ENCODE measurements at places on chromosomes 6 and 20.

DNA sequence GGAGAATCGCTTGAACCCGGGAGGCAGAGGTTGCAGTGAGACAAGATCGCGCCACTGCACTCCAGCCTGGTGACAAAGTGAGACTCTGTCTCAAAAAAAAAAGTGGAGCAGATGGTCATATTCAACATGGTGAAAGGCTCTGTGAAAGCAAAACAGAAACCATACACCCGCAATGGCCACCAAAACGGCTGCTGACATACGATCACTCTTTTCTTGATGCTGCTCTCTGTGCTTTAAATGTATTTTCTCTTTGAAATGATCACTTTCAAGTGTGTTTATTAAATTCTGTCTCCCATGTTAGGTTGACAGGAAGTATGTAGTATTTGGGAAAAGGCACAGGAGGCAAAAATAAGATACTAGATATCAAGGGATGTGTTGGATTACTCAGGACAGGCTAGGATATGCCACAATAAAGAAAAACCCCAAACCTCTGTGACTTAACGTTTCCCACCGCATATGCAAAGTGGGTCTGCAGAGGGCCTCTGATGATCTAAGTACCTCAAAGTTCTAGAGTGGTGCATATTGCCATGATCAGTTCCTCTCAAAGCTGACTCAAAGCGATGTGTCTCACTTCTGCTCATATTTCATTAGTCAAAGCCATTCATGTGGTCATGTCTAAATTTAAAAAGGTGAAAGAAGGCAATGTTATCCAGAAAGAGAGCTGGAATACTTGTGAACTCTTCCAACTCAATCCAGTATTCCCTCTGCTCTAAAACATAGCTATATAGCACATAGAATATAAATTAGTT, 155.1 kb upstream of the SOX4 start:
- DNase-seq, result no peak

DNA sequence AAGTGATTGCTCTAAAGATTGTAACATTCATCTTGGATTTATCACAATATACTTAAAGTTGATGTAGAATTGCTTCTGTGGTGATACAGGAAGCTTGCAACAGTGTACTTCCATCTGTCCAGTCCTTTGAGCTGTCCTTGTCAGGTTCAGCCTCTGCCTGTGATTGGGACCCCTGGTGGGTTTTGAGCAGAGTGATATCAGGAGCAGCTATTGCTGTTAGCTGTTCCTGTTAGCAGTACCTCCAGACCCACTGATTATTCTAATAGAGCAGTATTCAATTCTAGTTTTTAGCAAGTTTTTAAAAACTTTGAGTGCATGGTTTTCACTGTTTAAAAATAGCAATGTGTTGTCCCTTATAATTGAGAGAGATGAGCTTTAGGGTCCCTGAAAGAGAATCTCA, 48.8 kb downstream of the TULP4 start:
- DNase-seq, result no peak

DNA sequence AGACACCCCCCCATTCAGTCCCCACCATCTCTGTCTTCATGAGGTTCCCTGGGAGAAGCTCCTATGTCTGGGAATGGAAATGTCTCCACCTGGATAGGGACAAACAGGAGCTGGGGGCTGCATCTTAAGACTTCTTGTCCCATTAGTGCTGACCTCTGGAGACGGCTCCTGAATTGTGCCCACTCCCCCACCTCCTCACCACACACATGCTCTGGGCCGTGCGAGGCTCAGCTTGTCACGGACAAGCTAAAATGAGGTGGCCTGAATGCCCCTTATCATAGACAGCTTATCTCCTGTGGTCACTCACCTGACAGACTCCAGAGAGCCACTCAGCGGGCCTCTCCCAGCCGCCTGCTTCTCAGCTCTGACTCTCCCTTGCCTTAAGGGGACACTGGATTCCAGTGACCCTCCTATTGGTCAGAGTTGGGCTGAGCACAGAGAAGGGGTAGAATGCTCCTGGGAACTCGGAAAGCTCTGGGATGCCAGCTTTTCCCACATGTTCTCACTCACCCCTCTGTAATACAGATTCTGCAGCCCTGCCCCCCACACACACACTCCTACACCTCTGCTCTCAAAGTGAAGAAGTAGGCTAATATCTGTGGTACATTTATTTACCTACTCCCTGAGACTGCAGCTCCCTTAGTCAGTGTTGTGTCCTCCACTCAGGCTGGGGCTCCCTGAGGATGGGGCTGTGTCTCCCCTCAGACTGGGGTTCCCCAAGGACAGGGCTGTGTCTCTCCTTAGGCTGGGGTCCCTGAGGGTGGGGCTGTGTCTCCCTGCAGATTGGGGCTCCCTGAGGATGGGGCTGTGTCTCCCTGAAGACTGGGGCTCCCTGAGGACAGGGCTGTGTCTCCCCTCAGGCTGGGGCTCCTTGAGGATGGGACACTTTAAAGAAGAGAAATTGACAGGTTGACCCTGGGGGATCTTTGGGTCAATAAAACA, 167.5 kb downstream of the VEGFA start:
- DNase-seq, result no peak

- DNase-seq, result no peak
Observed at GRCh38 chr6:36743538-36744303, 46.1 kb downstream of the RAB44 start.

GRCh38 chr6:153032255-153032882, 29.9 kb upstream of the MTRF1L start:
- DNase-seq, result no peak

DNA sequence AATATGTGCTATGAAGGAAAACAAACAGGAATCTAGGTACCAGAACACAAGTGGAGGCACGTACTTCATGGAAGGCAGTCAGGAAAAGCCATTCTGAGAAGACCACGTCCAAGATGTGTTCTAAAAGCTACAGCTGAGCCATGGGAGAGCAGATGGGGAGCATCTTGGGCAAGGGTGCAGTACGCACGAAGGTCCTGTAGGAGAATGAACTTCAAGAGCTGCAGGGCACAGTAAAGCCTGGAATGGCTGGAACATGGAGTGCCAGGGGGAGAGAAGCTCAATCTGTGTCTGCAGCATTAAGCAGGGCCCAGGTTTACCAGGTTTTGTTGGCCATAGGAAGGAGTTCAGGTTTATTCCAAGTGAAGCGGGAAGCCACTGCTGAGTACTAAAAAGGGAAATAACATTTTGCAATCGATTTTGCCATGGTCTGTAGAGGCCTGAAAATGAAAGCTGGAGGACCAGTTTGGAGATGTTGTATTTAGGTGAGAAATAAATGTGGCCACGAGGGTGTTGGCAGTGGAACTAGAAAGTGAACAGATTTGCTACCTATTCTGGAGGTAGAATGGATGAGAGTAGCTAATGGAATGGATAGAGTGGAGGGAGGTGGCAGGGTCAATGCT, 29.9 kb downstream of the ADTRP start:
- DNase-seq, result no peak

- DNase-seq, result no peak
Observed at GRCh38 chr6:164832410-164832809, 477.0 kb downstream of the C6orf118 start.
